Fibroblast of villous mesenchyme (primary cell): ENCODE measurements at places on chromosomes 16 and 17. TPM values are rescaled to one million over a fixed set of nuclear protein-coding genes. Genes with fewer than 3 reads are reported as not detected.
A peak's percentile ranks its signal among the peaks of the same experiment; 100 is the strongest.

GRCh38 chr16:50313596-50314478 lies 47.5 kb downstream of the ADCY7 start:
- DNase-seq, result peak; percentile 44

DNA sequence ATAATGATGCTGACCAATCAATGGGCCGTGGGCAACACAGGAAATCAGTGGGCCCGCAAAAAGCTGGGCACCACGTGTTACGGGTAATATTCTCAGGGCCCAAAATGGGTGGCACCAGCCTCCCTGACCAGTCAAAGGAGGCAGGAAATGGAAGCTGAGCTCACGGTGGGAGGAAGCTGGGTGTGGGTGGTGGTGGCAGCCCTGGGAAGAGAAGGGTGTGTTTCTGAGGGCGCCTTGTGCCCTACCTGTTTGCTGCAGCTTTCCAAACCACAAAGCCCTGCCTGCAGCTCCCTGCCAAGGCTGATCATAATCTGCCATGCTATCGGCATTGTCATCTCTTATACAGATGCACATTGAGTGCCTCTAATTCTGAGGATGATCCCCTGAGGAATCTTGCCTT lies 457.9 kb downstream of the SLC39A11 start:
- no peak for DNase-seq

- no peak for DNase-seq
Measured at GRCh38 chr16:13305019-13305755, 403.8 kb downstream of the SHISA9 start.

- peak; percentile 49 for DNase-seq
Measured at GRCh38 chr16:4404247-4404966, 12.0 kb downstream of the CORO7 start.

- DNase-seq, result peak; percentile 90
Measured at GRCh38 chr16:86219655-86220445, 290.5 kb upstream of the FOXF1 start.

- no peak for DNase-seq
Measured at GRCh38 chr17:61464843-61465180, 12.6 kb downstream of the TBX4 start.

GRCh38 chr17:35791681-35792350 lies 3.6 kb downstream of the MMP28 start:
- DNase-seq, result no peak

GRCh38 chr16:3074860-3075522 lies 9.6 kb downstream of the IL32 start:
- DNase-seq, result no peak

GRCh38 chr16:69131167-69131838 lies 1.1 kb downstream of the CHTF8 start:
- DNase-seq, result peak; percentile 38

DNA sequence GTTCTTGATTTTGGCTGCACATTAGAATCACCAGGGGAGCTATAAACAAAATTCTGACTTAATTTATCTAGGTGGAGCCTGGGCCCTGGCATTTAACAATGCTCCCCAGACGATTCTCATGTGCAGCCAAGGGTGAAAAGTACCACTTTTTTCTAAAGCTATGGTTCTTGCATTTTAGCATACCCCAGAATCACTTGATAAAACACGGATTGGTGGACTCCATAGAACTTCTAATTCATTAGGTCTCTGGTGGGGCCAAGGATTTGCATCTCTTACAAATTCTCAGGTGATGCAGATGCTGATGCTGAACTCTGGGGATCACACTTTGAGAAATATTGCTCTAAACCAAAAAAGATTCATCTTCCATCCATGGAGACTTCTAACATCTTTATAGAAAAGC lies 74.5 kb downstream of the RPGRIP1L start:
- DNase-seq, result no peak

GRCh38 chr16:1486551-1487390 lies 2.0 kb downstream of the PTX4 start:
- DNase-seq, result no peak

- peak; percentile 19 for DNase-seq
Measured at GRCh38 chr17:36085765-36086164, 4.2 kb downstream of the CCL3 start.

DNA sequence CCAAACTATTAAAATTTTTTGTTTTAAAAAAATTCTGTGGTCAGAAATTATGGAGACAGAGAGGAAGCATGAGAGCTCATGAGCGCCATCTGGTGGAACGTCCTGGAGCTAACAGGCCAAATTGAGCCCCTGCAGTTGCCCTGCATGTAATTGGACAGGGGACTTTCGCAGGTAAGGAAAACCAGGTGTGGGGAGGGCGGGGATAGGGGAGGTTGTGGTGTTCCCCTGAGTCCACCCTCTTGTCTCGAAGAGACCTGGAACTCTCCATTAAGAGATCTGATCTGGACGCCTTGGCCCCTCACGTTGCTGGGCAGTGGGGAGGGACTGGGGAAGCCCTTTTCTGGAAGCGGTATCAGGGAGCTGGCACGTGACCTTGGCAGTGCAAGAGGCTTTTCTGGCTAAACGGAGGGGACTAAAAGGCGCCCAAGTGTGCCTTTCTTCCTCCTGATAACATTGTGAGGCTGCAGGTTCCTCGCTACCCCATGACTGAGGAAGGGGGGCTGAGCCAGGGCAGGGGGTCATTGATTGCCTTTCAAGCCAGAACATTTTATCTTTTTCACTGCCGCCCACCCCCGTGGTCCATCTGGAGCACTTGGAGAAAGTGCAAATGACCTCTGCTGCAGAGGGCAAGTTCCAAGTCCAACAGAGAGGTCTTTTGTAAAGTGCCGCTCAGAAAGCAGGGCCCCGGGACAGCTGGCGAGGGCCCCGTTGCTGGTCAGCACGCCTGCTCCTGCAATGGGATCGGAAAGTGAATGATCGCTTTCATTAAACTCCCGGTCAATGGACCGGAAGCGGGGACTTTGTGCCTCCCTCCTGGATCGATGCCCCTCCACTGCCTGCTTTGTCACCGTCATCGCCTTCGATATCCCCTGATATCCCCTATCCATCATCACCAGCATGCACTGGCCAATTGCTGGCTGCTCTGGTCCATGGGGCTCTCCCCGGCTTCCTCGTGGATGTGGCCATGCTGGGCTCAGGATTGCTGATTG lies 18.4 kb downstream of the PDILT start:
- DNase-seq, result peak; percentile 33

- no peak for DNase-seq
Measured at GRCh38 chr16:87423429-87423828, 31.3 kb downstream of the MAP1LC3B start.

DNA sequence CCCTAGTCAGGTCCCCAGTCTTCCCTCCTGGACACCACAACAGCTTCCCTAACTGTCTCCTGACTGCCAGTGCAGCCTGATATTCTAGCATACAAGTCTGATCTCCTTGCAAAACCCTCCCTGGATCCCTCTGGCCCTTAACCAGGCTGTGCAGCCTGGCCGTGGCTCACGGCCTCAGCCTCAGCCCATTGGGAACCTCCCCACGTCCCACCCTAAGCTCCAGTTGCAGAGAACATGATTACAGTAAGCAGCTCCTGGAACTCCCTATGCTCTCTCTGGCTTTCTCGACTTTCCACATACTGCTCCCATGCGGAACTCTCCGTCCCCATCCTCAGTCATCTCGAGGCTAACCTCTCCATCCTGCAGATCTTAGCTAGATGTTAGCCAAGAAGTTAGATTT lies 13.0 kb downstream of the ALOX12B start:
- DNase-seq, result no peak

- DNase-seq, result no peak
Measured at GRCh38 chr17:10798332-10798749, 5.6 kb downstream of the TMEM238L start.

GRCh38 chr16:82070656-82071369 lies 35.8 kb downstream of the HSD17B2 start:
- DNase-seq, result peak; percentile 70

- DNase-seq, result no peak
Measured at GRCh38 chr17:58096892-58097291, 13.7 kb downstream of the DYNLL2 start.

- peak; percentile 11 for DNase-seq
Measured at GRCh38 chr17:410543-411401, 58.2 kb upstream of the RPH3AL start.

DNA sequence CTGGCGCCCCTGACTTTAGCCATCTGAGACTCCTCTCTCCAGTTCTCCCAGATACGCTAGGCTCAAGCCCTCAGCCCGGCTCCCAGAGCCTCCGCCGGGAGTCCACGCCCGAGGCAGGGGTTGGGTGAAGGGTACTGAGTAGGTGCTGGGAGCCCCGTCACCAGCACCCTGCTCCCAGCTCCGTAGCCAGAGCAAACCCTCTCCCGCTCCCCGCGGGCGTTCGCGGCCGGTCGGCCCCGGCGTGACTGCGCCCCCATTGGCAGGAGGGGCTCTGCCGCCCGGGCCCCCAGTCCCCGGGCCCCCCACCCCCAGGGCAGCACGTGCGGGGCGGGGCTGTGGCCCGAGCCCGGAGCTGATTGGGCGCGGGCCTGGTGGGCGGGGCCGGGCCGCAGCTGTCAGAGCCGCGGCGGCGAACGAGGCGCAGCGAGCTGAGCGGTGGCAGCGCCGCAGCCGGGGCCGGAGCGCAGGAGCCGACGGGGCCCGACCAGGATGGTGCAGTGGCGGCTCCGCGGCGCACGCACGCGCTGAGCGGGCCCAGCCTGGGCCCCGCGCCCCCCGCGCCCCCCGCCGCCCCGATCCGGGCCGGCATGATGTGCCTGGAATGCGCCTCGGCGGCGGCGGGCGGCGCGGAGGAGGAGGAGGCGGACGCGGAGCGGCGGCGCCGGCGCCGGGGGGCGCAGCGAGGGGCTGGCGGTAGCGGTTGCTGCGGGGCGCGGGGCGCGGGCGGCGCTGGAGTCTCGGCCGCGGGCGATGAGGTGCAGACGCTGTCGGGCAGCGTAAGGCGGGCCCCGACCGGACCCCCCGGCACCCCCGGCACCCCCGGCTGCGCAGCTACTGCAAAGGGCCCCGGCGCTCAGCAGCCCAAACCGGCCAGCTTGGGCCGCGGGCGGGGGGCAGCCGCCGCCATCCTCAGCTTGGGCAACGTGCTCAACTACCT lies at the start of gene SPNS2:
SPNS2 (plus strand) TSS at position 421 of the 937 bp plus-strand sequence; CDS start at position 588, 167 bp downstream.
- peak; percentile 30 for DNase-seq

Gene DCXR
- 40.6 and 51.9 TPM in 2 replicates for total RNA-seq

Gene FBXW10
- under 0.01 and 0.32 TPM in 2 replicates for total RNA-seq

Gene METTL26
- 51.8 and 78.3 TPM in 2 replicates for total RNA-seq

Gene C16orf92
- total RNA-seq, result not detected in 2 replicates

Gene SLC16A6
- 1.6 and 2.2 TPM in 2 replicates for total RNA-seq

Gene SCIMP
- total RNA-seq, result not detected in 2 replicates

Gene DNAI2
- not detected in 2 replicates for total RNA-seq

Gene KRTAP9-4
- total RNA-seq, result not detected in 2 replicates

Gene ABI3
- total RNA-seq, result 0.64 and 1.7 TPM in 2 replicates
